NCI-H187 (cell line): ENCODE measurements at places on chromosomes 7 and 10.

DNA sequence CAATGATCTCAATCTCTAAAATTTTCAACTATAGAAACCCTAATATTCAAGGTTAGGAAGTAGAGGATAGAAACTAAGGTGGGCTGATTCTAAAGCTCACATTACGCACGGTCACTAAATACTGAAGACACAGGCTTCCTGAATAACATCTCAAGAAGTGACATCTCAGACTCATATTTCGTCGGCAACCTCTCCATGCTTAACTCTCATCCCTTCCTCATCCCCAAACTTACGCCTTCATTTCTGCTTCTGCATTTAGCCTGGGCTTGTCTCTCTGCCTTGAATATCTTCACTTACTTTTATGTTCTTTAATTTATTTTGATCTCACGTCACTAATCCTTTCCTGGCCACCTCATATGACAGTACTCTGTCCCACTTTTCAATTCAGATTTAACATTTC, 9.2 kb downstream of the PGAM1 start:
- no peak for DNase-seq

GRCh38 chr7:152054367-152055230, 29.1 kb downstream of the GALNT11 start:
- DNase-seq = no peak

- DNase-seq = no peak
These were observed at the start of gene ADAM12 for GRCh38 chr10:126387931-126388911. ADAM12 (minus strand) TSS chr10:126388477; CDS start chr10:126388145, 332 bp downstream.

GRCh38 chr7:122311050-122311700, 6.6 kb upstream of the FEZF1 start:
- no peak for DNase-seq

DNA sequence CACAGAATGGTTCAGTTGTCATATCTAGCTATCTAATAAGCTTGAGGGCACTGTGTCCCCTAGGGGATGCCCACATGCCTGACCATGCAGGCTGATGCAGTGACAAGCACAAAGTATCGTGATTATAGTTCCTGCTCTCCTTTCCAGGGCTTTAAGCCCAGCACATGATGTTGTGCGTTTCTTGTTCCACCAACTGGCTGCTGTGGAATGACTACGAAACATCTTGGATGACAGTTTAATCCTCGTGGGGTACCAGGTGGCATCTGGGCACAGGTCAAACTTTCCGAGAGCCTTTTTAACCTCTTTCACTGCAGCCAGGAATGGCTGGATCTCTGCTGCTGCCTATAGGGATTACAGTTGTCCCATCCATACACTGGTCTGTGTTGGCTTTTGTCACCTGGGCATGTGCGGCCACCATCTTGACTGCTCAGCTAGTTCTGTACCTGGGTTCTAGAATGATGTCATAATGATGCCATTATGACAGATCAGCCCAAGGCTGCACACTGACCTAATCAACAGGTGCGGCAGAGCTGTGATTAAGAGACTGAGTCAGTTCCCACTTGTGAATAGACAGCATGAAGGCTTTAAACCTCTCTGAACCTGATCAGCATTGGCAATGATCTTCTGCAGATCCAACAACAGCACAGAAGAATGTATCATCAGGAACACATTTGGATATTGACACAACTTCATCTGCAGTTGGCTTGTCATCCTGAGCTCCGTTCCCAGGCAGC, 144.1 kb downstream of the DLG5 start:
- DNase-seq = no peak

DNA sequence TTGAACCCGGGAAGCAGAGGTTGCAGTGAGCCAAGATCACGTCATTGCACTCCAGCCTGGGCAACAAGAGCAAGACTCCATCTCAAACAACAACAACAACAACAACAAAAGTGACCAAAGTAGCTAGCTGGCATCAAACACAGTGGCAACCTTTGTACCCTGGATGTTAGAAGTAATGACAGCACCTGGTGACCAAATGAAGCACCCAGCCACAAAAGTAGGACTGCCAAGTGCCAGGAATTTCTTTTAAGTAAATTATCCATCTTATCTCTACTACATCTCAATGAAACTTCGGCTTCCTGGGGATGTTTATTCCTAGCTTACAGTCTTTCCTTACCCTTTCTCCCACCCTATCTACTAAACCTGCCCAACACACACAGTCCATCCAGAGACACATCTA, 18.8 kb downstream of the SRPK2 start:
- no peak for DNase-seq

DNA sequence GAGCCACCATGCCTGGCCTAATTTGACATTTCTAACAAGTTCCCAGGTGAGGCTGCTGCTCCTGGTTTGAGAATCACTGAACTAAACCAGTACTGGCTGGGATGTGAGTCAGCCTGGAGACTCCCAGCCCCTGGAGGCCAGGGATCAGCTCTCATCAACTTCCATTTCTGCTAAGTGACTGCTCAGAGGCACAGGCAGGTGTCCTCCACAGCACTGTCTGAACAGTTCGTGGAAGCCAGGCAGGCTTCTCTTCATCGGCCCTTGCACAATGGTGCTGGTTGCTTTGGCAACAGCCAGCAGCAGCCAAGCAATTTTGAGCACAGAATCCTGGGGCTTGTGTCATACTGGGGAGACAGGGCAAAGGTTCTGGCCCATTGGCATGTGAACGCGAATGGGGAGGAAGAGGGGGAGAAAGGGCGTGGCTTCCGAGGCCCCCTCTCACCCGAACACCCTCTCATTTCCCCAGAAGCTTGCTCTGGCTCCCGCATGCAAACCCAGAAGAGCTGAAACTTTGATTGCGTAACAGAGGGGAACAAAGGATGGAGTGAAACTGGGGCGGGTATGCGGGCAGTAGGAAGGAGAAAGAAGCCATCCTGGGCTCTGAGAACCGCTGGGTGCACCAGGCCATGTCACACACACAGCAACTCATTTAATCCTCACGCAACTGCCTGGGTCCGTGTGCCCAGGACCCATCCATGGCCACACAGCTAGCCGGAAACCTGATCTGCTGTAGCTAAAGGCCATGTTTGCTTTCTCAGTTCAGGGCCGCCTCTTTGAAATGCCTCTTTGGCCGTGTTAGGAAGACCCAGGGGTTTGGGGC, 9.0 kb upstream of the POR start:
- peak; percentile 69 for DNase-seq

DNA sequence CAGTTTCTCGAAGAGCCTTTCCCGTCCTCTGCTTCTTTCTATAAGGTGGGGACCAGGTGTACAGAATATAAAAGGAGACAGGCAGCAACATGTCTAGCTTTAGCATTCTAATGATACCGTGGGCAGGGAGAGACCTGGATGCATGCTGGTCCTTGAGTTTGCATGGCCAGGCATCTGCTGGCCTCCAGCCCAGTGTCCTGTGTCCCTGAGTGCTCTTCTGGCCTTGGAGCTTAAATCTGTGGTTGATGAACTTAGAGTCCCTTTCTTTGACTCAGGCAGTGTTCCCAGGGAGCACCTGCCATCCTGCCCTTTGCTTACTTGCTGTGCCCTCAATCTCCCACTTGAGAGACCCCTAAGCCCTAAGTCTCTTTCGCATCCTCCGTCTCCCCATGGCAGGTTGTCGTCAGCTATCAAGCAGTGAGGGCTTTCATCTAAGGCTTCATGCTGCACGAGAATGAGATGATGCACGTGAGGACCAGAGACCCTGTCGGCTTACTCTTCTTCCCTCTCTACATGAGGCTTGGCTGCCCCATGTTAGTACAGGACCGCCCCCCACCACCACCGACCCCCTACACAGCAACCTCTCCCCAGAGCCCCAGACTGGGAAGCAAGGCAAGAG, 313.4 kb upstream of the C7orf33 start:
- DNase-seq = no peak

GRCh38 chr10:116699471-116700150, 42.8 kb downstream of the HSPA12A start:
- DNase-seq = no peak

DNA sequence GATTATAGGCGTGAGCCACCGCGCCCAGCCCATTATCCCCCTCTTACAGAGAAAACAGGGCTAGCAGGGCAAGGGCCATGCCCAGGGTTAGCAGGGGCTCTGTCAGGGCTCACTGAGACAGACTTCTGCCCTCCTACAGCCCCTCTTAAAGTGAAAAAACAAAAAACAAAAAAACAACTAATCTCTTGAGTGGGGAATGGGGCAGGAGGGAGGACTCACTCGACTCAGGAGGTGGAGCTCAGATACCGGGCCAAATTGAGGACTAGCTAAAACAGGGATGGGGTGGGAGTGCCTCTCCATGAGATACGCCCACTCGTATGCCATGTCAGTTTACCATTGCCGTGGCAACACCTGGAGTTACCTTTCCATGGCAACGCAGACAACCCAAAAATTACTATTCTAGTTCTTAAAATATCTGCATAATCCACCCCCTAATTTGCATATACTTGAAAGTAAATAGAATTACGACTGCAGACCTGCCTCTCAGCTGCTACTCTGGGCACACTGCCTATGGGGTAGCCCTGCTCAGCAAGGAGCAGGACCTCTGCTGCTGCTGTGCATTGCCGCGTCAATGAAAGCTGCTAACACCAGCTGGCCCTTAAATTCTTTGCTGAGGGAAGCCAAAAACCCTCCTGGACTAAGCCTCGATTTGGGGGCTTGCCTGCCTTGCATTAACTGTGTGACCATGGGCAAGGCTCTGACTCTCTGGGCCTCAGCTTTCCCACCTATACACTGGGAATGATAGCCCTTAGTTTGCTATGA, 13.4 kb downstream of the SSC4D start:
- no peak for DNase-seq

DNA sequence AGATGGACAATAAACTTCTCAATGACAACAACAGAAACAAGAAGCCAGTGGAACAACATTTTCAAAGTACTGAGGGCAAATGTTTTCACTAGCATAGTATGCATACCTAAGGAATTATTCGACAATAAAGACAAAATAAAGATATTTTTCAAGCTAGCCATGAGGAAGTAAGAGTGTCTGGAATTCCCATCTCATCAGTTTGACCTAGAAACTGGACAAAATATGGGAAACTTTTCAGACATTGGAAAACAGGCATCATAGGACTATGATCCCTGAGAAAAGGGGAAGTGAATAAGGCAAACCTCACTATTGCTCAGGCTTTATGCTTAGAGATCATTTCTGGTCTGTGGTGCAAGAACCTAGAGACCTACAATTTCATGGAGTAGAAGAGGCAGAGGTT, 86.3 kb downstream of the OAT start:
- DNase-seq = no peak

DNA sequence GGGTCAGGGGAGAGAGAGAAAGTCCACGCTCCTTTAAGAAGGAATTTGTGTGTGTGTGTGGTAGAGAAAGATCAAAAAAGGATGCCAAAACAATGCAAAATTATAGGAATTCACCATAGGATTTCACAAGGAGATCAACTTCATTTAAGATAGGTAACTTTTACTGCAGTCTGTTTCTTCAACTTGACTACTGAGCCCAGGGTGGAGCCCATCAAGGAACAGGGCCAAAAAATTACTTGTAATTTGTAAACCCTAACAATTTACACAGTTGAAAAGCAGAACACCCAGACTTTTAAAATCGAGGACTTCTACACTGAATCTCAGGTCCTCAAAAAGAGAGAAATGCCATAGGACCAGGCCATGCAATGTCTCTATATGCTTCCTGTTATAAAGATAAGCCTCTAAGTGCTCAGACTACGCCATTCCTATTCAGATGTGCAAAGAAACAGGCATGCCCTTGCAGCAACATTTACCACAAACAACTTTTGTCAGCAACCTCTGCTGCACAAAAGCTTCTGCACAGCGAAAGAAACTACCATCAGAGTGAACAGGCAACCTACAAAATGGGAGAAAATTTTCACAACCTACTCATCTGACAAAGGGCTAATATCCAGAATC, 10.6 kb upstream of the GIMAP4 start:
- DNase-seq = no peak

DNA sequence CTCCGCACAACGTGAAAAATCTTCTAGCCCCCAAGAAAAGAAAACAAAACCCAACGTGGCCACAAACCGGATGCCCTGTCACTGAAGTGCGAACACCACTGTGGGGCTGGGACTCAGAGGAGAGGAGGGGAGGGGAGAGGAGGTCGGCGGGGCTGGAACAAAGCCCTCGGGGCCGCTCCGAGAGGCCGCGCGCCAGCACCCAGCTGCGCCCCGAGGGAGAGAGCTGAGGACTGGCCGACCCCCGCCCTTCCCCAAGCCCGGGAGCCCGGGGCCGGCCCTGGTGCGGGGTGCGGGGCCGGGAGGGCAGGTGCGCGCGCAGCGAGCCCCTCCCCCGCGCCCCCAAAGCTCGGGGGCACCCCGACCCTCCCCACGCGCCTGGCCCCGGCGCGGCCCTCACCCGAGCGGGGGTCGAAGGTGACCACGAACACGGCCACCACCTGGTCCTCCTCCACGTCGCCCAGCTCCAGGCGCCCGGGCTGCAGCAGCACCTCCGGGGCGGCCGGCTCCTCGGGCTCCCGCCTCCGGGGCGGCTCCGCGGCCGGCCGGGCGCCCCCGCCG, 398 bp downstream of the DENND11 start:
- DNase-seq = no peak

GRCh38 chr10:34185998-34186397, 629.1 kb downstream of the PARD3 start:
- no peak for DNase-seq

GRCh38 chr7:158957510-158957906, 101.2 kb downstream of the DYNC2I1 start:
- DNase-seq = peak; percentile 77

DNA sequence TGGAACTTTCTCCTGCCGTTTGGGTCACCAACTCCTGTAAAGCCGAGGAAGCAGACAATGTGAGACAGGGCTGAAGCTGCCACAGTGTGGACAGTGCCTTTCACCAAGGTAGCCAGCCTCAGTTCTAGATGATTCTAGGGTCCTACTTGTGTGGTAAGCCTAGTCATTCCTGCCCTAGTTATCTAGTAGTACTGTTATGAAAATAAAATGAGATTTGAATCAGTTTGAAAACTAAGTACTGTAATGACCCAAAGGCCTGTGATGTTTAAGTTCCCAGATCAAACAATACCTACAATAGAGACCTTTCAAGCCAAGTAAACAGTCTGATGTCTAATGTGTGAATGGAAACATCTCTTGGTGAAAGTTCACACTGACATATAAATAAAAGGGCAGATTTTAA, 37.1 kb downstream of the POLL start:
- no peak for DNase-seq

- no peak for DNase-seq
These were observed 598.6 kb downstream of the SH2D4B start for GRCh38 chr10:81136261-81136660.

- DNase-seq = no peak
These were observed 138.3 kb downstream of the EGFR start for GRCh38 chr7:55156919-55157763.

DNA sequence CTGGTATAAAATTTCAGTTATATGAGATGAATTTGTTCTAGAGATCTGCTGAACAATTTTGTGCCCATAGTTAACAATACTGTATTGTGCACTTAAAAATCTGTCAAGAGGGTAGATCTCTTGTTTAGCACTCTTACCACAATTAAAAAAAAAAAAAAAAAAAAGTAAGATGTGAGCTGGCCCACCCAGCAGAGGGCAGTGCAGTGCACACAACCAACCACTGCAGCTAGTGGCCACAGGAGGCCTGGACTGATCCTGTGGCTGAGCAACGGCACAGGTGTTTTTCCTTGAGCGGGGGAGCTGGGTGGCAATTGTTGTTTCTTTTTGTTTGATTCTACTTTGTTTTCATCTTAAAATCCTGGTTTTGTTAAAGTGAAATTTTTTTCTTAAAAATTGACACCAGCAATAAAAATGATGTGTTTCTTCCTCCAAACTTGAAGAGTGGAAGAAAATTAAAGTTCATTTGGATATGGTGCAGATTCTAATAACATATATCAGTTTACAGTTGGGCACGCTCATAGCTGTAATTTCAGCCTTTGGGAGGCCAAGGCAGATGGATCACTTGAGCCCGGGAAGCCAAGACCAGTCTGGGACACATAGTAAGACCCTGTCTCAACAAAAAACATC, 171.1 kb upstream of the TBX20 start:
- DNase-seq = no peak

- peak; percentile 77 for DNase-seq
These were observed at the start of gene METTL27 for GRCh38 chr7:73842067-73842976. METTL27 (minus strand) TSS chr7:73842516; CDS start chr7:73842140, 376 bp downstream.
